ENCODE measurements at places on chromosomes 1 and 21. TPM values are rescaled to one million over a fixed set of nuclear protein-coding genes. Genes with fewer than 3 reads are reported as not detected.

Gene COL24A1
- polyA plus RNA-seq: not detected

Gene UBE4B
- polyA plus RNA-seq: 7.2 TPM

Gene PGLYRP4
- polyA plus RNA-seq: not detected

Gene TMEM269
- polyA plus RNA-seq: 0.11 TPM

Gene HHIPL2
- not detected for polyA plus RNA-seq

Gene XKR8
- polyA plus RNA-seq: 5.0 TPM

Gene RGS18
- polyA plus RNA-seq: 10.2 TPM

Gene TNFAIP8L2
- 5.7 TPM for polyA plus RNA-seq

Gene PPM1J
- polyA plus RNA-seq: 3.1 TPM

Gene AGT
- polyA plus RNA-seq: not detected

Gene RIPPLY3
- polyA plus RNA-seq: not detected

Gene CYYR1
- polyA plus RNA-seq: not detected

Gene RGS7
- 1.0 TPM for polyA plus RNA-seq

Gene SYCP1
- polyA plus RNA-seq: not detected

Gene CLCA1
- not detected for polyA plus RNA-seq

Gene RGS13
- 0.07 TPM for polyA plus RNA-seq

Gene CAMK1G
- polyA plus RNA-seq: not detected

Gene OR10Z1
- polyA plus RNA-seq: not detected

Gene C8B
- not detected for polyA plus RNA-seq

Gene UBE2U
- polyA plus RNA-seq: not detected

Gene ADORA3
- 0.39 TPM for polyA plus RNA-seq

Gene TACSTD2
- not detected for polyA plus RNA-seq

Gene RBM11
- polyA plus RNA-seq: 5.7 TPM

Gene COL8A2
- not detected for polyA plus RNA-seq

Gene USP48
- 33.8 TPM for polyA plus RNA-seq

All from naive B cell (primary cell).